ENCODE measurements at places on chromosomes 7 and 10. TPM values are rescaled to one million over a fixed set of nuclear protein-coding genes. Genes with fewer than 3 reads are reported as not detected.

TSPAN33 gene
- 1.8 TPM for total RNA-seq

MBL2 gene
- not detected for total RNA-seq

PNLIPRP3 gene
- 150 TPM for total RNA-seq

COL1A2 gene
- total RNA-seq: 0.45 TPM

GNGT1 gene
- total RNA-seq: not detected

VWDE gene
- 3.9 TPM for total RNA-seq

C10orf67 gene
- total RNA-seq: 1.8 TPM

AFAP1L2 gene
- 50.3 TPM for total RNA-seq

RHOBTB1 gene
- total RNA-seq: 6.5 TPM

ASB15 gene
- total RNA-seq: not detected

MKRN1 gene
- 48.2 TPM for total RNA-seq

TMEM176B gene
- total RNA-seq: not detected

LEP gene
- not detected for total RNA-seq

DIP2C gene
- total RNA-seq: 7.1 TPM

- no peak for DNase-seq
These were observed 71.5 kb downstream of the PARP12 start for GRCh38 chr7:139991269-139991666.

- no peak for DNase-seq
These were observed 669.5 kb upstream of the GHITM start for GRCh38 chr10:83469728-83470331.

GRCh38 chr10:28906415-28906814 is 229.1 kb downstream of the BAMBI start:
- no peak for DNase-seq

DNA sequence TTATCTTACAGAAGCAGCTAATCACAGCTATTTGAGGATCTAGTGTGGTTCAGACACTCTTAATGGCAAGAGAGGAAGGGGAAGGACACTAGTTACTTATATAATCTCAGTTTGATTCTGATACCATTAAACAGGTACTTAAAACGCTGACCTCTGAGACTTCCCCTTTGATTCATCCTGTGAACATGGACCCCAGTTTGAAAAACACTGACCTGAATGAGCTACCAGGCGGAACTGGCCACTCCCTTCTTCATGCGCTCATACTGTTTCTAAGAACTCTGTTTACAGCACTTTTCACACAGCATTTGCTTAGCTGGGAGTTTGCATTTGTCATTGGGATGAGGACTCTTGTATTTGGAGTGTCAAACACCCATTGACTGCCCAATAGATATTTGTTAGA is 45.7 kb downstream of the BEND7 start:
- no peak for DNase-seq

GRCh38 chr7:144481833-144482232 is 78.3 kb upstream of the NOBOX start:
- DNase-seq: no peak

GRCh38 chr10:113096128-113096996 is 146.3 kb downstream of the TCF7L2 start:
- DNase-seq: no peak

DNA sequence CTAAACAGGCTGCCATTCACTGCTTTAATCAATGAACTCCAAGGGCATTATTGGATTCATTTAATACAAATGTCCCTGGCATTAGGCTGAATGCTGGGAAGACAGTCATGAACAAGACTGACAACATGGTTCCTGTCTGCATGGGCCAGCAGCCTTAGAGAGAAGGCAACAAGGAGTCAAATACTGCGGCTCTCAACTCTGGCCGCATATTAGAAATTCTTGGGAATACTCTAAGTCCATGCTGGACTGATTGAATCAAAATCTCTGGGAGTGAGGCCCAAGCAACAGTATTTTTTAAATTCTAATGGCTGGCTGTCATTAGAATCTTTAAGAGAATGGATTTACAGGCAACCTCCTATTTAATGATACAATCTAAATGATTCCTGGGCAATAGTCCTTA is 34.1 kb downstream of the FGFBP3 start:
- DNase-seq: no peak

GRCh38 chr7:28623863-28624262 is 211.5 kb downstream of the CREB5 start:
- peak; percentile 23 for DNase-seq

DNA sequence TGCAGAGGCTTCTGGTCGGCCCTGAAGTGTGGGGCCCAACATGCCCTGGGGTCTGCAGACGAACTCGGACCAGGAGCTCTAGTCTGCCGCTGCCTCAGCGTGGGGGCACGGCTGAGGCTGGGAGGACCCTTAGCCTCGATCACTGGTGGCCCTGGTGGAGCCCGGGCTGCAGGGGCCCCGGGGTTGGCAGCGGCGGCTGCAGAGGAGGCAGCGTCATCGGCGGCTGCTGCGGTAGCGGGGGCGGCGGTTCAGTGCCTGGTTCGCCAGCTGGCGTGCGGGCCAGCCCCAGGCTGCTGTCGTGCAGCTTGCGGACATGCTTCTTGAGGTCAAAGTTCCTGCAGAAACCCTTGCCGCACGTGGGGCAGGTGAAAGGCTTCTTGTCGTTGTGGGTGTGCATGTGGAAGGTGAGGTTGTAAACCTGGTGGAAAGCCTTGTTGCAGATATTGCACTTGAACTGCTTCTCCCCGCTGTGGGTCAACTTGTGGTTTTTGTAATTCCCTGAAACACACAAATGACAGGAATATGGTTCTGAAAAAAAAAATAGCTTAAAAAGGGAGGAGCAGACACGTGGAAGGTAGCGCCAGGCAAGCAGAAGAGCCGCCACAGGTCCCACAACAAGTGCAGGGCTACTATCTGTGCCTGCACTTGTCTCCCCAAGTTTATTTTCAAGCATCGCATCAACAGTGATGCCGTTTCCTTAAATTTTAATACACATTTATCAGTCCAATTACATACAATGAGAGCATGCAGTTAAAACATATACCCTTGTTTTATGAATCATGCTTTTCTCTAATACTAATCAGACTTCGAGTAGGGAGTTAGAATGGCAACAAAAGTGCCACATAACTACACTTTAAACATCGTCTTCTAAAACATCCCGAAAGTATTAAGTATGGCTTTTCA is 2.4 kb downstream of the FEZF1 start:
- no peak for DNase-seq

DNA sequence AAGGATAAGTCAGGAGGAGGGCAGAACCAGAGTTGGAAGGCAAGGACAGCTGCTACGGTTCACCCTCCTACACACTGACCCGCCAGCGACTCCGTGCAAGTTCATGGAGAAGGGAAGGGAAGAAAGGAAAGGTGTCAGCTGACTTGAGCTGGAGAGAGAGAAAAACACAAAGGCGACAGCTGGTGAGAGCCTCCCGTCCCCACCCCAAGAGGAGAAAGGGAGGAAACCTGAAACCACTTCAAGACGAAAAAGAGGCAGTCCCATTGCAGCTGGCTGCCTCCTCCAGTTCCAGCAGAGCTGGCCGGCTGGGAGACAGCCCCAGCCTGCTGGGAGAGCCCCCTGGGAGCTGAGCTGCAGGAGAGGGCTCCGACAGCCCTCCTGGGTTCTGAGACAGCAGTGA is 75.2 kb downstream of the PARD3 start:
- DNase-seq: peak; percentile 79

DNA sequence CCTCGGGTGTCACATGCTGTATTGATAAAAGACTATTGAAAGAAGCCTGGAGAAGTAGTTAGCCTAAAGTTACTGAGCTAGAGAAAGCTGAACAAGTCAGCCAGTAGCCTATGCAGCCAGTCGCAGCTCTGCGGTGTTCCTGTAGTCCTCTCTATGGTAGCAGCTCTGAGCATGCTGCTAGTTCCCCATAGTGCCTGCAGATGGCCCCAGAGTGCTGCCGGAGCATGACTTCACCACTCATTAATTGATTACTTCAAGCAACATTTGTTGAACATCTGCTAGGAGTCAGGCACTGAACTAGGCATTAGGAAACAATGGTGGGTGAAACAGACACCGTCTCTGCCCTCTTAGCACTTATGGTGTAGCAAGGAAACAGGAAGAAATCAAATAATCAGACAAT is 422.7 kb downstream of the SORCS3 start:
- peak; percentile 33 for DNase-seq

DNA sequence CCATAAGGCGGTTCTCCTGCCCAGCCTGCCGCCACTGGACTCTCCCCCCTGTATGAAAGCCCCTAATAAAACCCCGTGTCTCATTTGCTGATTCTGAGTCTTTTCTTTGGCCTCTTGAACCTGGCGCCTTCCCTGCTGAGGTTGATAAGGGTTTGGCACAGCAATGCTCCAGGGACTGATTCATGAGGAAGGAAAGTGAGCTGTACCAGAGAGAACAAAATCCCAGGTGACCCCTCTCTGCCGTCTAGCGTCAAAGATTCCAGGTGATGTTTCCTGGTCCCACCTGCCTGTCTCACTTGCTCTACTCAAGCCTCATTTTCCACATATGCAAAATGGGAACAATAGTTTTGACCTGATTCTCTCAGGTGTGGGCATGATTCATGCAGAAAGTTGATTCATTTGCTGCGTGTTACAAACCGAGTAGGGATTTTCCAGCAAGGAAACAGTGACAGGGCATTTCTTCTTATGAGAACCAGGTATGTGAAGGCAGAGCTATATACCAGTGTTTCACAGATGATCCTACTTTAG is 730.6 kb upstream of the IGFBP3 start:
- peak; percentile 98 for DNase-seq

- DNase-seq: no peak
These were observed 11.2 kb upstream of the PRR15 start for GRCh38 chr7:29552392-29552791.

GRCh38 chr7:131325179-131325840 is 2.4 kb upstream of the MKLN1 start:
- DNase-seq: no peak

GRCh38 chr10:47357911-47358310 is 9.7 kb downstream of the RBP3 start:
- no peak for DNase-seq
